CD4-positive, alpha-beta T cell (primary cell): ENCODE measurements at places on chromosomes 16 and 17.

DNA sequence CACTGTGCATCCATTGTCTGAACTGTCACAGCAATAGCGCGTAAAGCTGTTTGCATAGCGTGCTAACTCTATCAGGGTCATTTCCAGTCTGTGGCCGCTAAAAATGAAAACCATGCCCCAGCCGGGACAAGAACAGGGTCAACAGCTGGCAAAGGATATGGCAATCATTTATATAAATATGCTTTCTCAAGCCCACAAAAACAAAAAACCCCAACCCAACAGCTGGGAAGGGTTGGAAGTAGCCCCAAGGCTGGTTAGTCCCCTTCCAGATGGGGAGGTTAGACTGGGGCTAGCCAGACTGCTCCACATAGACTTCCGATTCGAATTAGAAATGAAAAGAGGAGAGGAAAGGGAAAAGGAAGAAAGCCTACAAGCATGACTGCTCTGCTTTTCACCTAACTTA lies 203.3 kb upstream of the TBX2 start:
- DNase-seq, result no peak

DNA sequence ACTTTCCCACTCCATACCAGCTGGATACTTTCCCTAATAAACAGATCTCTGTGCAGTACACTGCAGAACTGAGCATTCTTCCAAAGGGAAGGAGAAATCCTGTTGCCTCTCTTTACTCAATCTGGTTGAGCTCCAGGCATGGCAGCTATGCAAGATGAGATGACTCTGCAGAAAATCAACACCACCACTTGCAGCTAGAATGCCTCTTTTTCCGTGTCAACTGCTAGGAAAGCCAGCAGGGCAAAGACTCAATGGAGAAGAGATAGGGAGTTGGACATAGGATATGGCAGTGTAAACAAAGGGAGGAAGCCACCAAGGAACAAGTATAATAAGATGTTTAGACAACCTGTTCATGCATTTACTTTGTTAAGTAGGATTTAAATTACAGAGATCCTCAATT lies 40.4 kb upstream of the CORO6 start:
- DNase-seq, result no peak

DNA sequence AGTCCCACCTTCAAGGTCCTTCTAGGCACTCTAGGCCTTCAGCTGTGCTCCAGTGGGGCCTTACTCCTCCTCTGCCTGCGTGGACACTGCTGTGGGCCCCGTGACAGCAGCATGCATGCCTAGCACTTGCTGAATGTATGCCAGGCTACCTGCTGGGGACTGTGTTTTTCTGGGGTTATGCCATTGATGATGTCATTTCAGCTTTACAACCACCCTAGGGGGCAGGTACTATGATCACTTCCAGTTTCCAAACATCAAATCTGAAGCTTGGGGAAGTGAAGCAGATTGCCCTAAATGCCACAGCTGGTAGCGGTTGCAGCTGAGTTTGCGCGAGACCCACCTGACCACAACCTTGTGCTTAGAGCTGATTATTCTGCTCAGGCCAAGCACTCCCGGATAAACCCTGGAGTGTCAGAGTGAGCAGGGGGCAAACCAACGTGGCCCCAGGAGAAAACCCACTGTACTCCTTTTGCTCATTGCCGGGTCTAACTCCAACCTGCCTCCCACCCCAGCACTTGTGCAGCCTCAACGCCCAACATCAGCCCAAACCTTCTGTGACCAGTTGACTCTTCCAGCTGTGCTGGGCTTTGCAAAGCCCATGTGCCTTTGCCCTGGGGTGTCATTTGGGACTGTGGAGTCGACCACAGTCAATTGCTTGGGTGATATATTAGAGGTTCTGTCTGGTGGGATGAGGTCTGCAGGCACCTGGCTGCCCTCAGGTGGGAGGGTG lies 168.4 kb downstream of the ENGASE start:
- no peak for DNase-seq

GRCh38 chr17:57939797-57940196 lies 15.4 kb downstream of the CUEDC1 start:
- no peak for DNase-seq

DNA sequence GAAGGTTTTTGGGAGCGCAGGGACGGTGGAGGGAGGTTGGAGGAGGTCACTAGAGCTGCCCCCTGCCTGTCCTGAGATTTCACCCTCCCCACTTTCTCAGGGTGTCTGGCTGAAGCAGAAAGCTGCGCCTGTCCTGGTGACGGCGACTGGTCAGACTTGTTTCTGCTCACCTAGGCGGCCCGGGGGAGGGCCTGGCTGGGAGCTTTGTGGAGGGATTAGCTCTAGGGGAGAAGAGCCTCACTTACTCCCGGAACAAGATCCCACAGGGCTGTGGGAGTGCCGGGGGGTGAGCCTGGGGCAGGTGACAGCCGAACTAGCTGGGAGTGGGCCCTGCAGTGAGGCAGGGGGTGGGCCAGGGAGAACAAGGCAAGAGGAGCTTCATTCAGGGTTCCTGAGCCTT lies 11.5 kb downstream of the NHERF1 start:
- DNase-seq, result no peak

- no peak for DNase-seq
These were observed 3.1 kb downstream of the RAB37 start for GRCh38 chr17:74740173-74740572.

DNA sequence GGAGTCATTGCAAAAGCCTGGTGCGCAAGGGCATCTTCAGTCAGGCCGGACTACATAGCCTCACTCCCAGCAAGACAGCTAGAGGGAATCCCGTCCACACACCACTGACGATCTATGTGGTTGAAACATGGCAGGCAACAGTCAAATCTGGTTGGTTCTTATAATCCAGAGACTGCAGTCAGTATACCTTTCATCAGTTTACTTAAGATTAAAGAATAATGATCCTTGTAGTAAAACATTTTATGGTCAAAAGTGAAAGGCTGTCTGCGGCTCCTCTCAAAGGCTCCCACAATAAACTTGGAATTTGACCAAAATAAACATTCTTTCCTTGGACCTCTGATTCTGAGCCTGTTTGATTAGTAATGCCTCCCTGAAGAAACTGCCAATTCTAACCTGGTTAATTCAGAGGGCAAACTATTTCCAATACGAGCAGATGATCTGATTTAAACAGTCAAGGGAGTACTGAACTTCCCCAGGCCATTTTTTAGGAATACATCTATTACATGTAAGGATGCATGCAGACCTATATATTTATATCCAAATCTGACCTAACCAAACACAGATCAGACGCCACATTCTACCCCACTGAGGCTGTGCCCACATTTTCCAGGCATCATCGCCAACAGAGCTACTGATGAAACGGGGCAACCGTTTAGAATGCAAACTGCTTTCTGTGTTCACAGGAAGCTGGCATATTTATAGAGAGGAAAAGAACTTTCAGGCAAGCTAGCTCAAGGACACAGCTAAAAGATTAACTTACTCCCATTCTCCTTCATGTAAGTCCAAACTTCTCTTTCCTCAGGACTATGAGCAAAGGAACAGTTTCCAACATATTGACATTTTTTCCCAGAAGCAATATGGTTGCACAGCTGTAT lies 15.3 kb upstream of the TXNDC11 start:
- DNase-seq, result no peak

- DNase-seq, result no peak
These were observed 12.0 kb downstream of the ALDH3A1 start for GRCh38 chr17:19736071-19736470.

DNA sequence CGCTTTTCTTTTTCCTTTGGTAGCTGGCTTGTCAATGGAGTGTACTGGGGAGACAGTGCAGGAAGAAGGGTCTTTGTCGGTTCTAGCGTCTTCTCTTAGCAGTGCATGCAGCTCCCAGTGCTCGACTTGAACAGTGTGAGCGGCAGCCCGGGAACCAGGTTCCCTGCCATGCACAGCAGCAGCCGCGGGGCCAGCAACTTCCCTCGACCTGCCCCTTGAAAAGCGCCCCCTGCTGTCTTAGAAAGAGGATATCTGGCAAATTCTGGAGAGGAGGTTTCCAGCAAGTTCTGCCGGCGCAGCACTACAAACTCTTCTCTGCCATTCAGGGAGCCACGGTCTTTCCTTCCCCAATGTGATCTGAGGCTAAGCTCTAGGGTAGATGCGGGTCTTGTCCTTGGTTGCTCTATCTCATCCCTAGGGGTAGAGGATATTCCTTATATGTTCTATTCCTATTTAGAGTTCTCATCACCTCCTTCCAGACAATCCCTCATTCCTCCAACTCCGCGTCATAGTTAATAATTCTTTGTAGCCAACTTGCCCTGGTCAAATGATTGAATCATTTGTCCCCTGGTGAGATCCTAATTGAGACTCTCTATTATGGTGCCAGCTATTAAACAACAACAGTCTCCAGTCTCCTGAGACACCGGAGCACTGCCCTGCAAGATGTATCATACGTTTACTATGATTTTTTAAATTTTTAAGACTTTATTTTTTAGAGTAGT lies 451.3 kb downstream of the PMP22 start:
- DNase-seq, result peak; percentile 62

DNA sequence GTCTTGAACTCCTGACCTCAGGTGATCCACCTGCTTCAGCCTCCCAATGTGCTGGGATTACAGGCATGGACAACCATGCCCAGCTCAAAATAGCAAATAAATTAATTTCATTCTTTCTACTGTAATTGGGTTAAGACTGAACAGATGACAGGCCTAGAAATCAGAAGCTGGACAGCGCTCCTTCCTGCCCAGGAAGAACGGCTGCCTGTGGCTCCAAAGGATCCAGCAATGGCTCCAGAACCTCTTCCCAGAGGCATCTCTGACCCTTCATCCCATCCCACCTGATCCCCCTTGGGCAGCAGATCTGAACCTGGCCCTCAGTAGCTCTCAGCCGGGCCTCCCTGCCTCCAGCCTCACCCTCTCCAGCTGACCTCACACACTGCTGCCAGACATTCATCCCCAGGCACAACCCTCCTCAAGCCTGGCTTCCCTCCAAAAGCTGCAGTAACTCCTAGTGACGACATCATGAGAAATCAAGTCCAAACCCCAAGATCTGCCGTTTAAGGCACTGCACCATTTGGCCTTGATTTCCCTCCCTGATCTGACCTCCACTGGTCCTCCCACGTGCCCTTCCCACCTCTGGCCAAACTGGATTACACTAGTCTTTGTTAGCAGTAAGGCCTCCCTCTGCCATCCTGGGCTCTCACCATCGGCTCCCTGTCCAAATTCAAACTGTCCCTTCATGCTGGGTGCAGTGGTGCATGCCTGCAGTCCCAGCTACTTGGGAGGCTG lies 3.1 kb upstream of the MIF4GD start:
- no peak for DNase-seq

DNA sequence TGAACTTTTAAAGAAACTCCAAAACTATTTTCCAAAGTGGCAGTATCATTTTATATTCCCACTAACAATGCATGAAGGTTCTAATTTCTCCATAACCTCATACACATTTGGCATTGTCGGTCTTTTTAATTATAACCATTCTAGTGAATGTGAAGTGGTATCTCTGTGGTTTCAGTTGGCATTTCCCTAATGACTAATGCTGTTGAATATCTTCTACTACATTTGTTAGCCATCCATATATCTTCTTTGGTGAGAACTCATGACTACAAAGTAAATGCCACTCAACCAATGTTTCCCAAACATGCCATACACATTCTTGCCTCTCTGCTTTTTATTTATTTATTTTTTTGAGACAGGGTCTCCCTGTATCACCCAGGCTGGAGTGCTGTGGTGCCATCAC lies 31.7 kb upstream of the TAOK1 start:
- no peak for DNase-seq

- no peak for DNase-seq
These were observed 14.7 kb downstream of the CYBC1 start for GRCh38 chr17:82435601-82436583.

- no peak for DNase-seq
These were observed 80.7 kb downstream of the SNX29 start for GRCh38 chr16:12057266-12057665.

- no peak for DNase-seq
These were observed 147.2 kb downstream of the UTP18 start for GRCh38 chr17:51407576-51407975.

DNA sequence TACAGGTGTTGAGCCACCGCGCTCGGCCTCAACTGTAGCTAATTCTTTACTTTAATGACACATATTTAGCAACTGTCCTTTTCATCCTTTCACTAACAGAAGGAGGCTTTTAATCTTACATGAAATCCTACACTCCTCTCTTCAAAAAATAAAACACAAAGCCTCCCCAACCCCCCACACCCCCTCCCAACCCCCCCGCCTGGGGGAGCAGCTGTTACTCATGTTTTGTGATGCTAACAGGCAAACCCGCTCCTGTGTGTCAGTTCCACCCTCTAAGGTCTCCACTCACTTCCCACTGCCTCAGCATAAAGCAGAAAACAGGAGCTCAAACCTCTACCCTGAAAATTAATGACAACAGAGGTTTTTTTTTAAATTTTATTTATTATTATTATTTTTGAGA lies 55.4 kb upstream of the SLC25A19 start:
- peak; percentile 44 for DNase-seq

DNA sequence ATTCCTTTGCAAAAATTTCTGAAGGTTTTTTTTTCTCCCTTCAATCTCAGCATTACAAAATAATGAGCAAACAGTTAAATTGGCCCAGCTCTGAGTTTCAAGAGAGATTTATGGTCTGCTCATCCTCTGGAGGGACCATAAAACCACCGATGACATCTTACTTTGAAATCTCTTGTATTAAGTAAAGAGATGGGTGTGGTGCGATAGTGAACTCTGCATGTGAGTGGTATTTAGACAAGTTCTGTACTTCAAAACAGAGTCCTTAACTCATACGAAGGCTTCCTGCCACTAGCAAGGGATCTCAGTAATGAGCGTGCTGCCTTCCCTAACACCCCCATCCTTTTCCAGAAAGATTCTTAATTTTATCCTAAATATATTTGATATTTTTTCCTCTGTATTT lies 2.1 kb downstream of the FAM20A start:
- DNase-seq, result no peak

GRCh38 chr16:82059983-82060421 lies 24.9 kb downstream of the HSD17B2 start:
- DNase-seq, result no peak

DNA sequence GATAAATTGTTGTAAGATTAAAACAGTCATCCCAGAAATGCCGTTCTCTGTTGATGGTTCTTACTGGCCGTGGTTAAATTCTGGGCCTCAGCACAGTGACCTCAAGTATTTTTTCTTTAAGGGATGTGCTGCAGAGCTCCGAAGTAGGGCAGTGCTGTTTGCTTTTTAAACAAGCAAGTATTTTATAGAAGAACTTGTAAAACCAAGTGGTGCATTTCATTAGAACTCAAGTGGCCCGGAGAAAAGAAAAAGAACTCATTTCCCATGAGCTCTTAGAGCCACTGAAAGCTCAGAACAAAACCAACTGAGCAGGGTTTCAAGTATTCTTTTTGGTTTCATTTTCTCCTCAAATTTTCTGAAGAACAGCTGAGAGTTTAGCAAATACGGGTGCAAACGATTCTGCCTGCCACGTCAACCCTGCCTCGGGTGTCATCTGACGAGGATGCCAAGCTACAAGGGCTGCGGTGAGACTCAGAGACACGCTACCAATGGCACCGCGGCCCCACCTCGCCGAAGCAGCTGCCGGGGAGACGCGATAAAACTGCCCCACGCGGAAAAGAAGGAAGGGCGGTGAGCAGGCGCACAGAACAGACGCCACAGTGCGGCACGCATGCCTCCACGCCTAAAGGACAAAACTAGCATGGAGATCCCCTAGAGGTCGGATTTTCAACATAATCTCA lies 6.3 kb downstream of the LMF1 start:
- DNase-seq, result peak; percentile 77
